ENCODE measurements at places on chromosomes 11 and 22.
A peak's percentile ranks its signal among the peaks of the same experiment; 100 is the strongest.

DNA sequence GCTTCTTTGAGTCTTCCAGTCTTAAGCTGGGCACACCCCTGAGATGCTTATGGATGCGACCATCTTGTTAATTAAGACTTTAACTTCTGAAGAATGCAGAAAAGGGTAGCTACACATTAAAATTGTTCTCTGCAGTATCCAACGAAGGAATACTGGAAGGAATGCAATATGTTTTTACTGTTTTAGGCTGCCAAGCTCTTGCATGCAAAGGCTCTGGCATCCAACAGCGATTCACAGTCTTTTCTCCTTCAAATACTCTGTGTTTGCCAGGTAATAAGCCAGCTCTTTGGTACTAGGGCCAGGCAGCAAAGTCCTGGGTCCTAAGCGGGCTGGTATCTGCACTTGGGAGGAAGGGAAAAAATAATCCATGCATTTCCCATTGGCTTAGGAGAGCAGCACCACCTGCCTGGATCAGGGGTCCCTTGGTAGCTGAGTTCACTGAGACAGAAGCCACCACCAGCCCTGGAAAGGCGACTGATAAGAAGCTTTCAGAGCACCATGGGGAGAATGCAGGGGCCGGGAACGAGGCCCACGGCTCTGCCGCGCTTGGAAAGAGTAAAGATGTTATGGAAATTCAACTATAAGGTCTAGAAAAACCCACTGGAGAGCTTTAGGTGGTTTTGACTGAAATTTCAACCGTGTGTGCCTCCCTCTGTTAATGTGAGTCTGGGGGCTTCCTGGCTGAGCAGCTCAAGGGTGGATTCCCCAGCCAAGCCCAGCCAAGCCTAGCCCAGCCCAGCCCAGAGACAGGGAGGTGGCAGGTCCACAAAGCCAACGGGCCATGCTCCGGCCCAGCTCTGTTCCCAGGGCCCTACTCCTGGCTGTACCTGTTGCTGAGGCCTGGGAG lies 67.0 kb upstream of the CCND1 start:
- no peak for DNase-seq

DNA sequence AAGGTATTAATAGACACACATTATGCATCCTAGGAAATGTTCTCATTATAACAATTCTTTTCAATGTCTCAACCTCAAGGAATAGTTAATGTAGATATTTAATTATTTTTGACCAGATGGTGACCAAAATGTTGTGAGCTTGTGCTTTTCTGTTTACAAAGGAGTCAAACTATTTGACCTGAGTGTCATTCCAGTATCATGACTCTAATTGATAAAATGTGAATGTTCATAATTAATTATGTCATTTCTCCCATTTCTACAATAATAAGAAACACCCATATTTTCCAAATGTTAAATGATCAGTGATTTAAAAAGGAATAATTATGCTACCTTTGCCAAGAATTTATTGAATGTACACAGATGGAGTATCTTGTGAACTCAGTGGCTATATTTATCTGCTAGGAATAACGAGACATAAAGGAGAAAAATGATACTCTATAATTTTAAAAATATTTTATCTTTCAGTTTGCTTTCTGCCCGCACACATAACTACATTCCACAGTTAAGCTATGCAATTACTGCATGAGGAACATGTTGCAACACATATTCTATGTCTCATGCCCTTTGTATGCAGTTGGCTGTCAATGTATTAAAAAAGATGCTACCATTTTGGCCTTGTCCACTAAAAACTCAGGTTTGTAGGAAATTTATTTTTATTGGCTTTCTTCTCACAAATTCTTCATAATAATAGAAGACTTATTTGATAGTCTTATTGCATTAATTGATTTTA lies 376.7 kb upstream of the CCDC179 start:
- no peak for DNase-seq

- DNase-seq: peak; percentile 78
Observed at GRCh38 chr11:61516675-61517572, 8.4 kb downstream of the LRRC10B start.

DNA sequence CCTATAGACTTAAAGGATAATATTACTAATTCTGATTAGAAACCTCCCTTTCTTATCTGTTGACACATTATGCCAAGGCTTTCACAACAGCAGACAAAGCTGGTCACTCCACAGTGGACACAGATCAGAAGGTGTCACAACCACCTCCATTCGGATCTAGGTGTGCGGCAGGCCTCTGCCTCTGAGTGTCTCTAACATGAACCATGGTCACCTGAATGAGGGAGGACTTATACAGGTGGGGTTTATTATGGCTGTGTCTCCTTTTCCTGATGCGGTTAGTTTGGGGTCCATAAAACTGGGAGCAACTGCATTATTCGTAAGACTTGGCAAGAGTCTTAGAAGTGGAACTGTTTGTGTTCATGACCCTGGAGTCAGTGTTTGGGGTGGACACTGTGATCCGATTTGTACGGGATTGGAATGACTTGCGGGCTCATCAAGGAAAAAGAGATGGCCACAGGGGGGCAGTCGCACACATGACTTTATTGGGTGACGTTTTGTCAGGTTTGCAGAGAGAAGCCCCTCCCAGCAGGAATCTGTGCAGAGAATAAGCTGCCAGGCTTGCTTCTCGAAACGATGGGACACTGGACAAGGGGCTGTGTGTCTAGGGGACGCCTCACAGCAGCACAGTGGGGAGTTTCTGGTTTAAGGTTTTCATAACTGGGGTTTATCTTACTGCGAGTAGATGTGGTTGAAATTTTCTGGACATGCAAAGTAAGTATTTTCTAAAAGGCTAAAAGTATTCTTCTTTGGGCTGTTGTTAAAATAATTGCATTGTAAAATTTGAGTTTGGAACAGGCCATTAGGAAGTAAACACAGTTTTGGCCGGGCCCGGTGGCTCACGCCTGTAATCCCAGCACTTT lies 90.6 kb downstream of the GAB4 start:
- DNase-seq: peak; percentile 25

DNA sequence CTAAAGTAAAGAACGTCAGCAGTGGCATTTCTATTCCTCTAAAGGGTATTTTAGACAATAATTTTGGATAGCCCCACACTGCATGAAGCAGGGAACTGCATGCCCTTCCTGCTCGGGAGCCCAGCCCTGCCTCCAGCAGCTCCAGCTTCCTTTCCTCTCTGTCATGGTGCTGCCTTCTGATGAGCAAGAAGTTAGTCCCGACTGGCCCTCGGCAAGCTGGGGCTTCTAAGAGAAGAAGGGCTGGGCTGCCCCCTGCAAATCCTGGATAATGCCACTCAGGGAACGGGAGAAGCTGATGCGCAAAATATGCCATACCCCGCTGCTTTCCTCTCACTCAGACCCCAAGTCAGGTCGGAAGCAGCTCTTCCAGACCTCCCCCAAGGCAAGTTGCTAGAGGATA lies 296.4 kb downstream of the ETS1 start:
- no peak for DNase-seq

DNA sequence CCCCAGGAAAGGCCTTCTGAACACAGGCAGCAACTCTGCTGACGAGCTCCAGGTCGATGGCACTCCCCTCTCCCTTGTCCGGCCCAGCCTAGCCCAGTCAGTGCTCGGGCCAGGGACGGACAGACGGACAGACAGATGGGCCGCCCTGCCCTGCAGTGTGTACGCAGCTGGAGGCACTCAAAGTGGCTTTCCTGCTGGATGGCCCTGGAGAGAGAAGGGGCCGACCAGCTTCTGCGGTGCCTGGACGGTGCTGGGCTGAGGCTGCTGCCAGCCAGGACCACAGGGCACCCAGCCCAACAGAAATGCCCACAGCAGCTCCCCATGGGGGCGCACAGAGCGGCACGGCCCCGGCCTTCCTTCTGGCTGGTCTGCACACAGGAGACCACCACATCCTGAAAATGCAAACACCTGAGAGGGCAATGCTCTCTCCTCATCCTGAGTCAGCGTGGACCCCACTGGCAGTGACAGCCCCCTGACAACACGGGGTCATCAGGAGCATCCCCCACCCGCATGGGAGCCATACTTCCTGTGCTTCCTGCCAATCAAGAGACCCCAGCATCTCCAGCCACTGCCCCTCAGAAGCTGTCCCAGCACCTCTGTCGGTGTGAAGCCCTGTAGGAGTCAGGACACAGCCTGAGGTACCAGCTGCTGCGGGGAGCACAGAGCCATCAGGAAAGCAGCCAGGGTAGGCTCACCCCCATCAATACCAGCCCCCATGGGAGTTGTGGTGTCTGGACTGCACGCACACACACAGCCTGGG lies 692 bp upstream of the MOB2 start:
- no peak for DNase-seq

GRCh38 chr11:88297421-88297820 lies 40.1 kb downstream of the CTSC start:
- no peak for DNase-seq

GRCh38 chr11:95923439-95923727 lies 524 bp downstream of the MTMR2 start:
- DNase-seq: no peak

GRCh38 chr11:75277211-75277805 lies 36.7 kb downstream of the TPBGL start:
- DNase-seq: no peak

DNA sequence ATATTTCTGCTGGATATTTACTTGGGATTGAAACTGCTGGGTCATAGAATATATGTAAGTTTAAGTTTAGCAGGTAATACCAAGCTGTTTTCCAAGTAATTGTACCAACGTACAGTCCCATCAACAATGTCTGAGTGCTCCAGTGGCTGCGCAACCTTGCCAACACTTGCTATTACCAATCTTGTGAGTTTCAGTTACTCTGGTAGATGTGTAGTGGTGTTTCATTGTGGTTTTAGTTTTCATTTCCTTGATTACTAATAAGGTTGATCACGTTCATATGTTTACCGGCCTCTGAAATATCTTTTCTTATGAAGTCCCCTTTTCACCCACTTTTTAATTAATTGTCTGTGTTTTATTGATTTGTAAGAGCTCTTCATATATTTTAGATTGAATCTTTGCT lies 370.6 kb upstream of the CADM1 start:
- DNase-seq: no peak

DNA sequence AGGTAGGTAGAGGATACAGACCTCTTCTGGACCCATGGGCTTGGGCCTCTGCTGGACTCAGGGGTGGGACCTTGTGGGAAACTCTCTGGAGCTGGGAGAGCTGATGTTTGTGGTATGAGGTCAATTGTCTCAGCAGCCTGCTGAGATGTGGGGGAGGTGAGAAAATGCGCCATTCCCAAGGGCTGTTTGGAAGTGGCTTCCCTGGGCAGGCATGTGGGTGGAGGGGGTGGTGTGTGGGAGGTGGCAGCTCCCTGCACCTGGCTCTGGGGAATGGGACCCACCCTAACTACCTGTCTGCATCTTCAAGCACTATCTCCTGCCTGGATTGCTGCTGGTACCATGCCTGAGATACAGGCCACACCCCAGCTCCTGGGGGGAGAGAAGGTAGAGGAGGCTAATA lies 97.4 kb upstream of the THY1 start:
- no peak for DNase-seq

GRCh38 chr11:34226210-34226609 lies 120.8 kb downstream of the NAT10 start:
- DNase-seq: no peak

DNA sequence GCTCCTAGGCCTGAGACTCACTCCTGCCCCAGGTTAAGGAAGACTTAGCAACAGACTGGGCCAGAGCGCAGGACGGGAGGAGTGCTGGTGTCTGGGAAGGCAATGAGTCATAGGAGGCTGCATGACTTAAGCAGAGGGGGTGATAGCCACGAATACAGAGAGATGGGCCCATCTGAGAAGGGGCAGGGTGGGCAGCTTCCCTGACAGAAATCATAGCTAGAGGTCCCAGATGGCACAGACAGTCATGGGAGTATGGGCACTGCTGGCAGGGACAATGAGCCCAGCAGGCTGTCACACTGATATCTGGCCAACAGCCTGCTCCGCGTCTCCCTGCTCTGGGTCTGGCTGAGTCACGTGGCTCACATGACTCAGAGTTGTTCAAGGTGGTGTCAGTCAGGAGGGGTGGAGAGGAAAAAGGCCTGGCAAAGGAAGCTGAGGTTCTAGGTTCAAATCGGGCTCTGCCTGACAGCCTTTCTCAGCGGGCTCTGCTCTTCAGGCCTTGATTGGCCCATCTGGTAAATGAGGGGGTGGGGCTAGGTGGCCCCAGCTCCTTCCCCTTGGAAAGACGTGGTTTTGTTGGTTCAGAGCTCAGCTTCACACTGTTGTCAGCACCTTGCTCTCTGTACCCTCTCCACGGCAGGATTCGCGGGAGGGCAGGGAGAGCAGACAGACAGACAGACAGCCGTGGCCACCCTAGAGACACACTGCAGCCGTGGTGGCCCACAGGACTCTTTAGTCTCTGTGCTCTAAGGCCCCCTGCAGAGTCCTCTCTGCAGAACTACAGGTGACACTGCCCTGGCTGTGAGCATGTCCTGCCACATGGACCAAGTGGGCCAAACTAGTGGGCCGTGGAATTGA lies 47.8 kb downstream of the DBX1 start:
- peak; percentile 79 for DNase-seq

- no peak for DNase-seq
Observed at GRCh38 chr22:36302439-36303114, 49.6 kb downstream of the APOL1 start.

DNA sequence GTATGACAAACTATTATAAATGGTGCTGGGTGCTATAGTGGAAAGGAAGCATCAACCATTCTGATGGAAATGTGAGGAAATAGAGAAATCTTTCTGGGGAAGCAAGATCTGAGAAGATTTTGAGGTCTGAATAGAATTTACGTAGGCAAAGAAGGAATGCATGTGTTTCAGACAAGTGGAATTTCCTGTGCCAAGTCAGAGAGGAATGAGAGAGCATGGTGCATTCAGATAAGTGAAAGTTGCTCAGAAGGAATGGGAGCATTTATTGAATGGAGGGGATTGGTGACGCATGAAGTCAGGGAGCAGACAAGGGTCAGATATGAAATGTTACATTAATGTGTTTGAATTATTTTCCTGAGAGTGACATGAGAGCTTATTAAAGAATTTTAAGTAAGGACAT lies 725.5 kb downstream of the METTL15 start:
- peak; percentile 7 for DNase-seq

DNA sequence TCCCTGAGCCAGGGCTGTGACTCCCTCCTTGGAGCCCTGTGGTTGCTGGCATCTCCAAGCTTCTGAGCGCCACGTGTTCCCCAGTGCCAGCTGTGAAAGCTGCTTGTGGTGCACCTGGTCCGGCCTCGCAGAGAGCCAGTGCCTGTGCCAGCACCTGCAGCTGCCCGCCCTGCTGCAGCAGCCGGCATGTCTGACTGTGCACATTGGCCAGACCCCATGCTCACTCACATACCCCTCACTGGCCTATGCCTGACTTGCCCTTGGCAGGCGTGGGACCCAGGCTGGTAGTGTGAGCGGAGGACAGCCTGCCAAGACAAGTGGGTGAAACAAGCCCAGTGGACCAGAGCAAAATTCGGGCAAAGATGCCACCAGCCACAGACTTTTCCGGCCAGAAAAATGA lies 9.8 kb downstream of the MRPL48 start:
- no peak for DNase-seq

All from H54 (cell line).